ENCODE measurements at places on chromosomes 2 and 18.

DNA sequence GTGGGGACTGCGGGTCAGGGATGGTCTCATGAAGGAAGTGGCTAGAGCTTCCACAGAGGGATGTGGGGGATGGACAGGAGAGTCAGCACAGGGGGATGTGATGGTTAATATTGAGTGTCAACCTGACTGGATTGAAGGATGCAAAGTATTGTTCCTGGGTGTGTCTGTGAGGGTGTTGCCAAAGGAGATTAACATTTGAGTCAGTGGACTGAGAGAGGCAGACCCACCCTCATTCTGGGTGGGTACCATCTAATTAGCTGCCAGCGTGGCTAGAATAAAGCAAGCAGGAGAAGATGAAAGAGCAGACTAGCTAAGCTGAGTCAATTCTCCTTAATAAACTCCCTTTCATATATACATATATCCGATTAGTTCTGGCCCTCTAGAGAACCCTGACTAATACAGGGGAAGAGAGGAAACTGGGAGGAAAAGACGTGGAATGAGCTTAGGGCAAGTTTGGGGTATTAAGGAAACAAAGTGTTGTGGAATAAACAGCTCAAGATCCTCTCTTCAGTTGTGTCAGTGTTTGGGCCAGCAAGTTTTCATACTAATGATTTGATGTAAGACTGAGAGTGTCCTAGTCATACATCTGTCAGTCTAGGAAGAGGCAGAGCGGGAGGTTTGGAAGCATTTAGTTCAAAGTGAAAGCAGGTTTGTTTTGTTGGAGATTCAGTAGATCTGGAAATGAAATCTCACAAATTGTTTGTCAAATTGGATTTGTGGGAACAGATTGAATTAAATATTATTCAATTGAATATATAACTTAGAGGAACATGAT lies 135.2 kb upstream of the NT5C1B start:
- DNase-seq, result no peak

DNA sequence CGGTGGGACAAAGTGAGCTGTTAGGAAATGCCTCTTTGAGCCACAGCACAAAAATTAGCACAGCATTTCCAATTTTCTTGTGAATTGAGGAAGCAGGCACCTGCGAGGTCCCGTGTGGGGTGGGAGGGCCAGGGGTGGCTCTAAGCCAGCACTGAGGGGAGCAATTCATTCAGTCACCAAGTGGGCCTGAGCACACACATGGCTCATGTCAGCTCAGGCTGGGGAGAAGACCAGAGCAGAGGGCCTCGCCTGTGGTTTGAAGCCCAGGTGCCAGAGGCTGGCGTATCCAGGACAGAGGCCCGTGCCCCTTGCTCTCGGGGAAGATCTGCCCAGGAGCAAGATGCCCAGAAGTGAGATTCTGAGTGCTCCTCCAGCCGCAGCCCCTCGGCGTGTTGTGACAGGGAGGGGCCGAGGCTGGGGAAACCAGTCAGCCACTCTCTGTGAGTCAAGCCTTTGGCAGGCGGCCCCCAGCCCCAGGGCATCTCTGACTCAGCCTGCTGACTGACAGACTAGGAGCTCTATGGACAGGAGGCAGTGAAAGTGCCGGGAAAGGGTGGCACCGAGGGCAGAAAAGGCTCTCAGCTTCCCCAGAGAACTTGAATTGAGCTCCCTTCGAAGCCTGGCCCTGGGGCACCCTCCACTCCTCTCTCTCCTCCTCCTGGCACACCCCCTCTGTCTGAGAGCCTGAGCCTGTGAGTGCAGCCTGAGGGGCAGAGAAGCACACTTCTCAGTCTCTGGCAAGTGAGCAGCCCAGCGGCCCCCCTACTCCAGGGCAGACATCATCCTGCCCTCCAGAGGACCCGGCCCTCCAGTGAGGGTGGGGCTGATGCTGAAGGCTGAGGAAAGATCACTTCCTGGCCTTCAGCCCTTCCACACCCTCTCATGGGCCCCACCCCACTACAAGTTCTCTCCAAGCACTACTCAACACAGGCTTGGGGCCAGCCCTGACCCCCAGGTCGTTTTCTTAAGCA lies 32.3 kb downstream of the CYP26B1 start:
- no peak for DNase-seq

DNA sequence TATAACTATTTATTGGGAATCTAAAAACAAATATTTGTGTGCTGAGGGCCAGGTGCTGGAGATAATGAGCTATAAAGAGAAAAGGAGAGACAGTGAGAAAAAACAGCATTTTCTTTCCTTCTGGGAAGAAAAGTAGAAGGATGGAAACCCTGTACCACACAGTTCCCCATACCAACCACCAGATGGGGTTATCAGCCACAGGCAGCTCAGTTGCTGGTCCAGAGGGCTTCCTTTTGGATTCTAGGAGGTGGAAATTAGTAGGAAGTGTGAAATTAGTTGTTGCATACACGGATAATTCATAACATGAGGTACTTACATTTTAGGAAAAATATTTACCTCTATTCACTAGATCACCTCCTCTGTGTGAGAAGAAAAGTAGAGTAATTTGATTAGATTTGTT lies 237.0 kb upstream of the FOSL2 start:
- DNase-seq, result no peak

DNA sequence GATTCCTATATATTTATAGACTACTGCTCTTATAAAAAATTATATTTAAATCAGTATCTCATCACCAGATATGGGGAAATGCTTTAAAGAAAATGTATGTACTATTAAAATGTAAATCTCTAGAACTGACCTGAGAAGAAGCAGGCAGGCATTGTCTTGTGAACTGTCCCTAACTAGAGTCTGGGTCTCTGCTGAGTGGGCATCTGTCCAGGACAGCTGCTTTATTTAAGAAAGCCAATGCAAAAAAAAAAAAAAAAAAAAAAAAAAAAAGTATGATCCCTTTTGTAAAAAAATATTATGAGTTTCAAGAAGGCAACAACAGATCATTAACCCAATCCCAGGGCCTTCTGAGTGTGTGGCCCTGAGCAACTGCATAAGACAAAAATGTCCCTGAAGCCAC lies 66.0 kb downstream of the PAX3 start:
- DNase-seq, result no peak

- peak; percentile 18 for DNase-seq
These were observed 119.3 kb upstream of the ZSWIM2 start for GRCh38 chr2:186968277-186968676.

DNA sequence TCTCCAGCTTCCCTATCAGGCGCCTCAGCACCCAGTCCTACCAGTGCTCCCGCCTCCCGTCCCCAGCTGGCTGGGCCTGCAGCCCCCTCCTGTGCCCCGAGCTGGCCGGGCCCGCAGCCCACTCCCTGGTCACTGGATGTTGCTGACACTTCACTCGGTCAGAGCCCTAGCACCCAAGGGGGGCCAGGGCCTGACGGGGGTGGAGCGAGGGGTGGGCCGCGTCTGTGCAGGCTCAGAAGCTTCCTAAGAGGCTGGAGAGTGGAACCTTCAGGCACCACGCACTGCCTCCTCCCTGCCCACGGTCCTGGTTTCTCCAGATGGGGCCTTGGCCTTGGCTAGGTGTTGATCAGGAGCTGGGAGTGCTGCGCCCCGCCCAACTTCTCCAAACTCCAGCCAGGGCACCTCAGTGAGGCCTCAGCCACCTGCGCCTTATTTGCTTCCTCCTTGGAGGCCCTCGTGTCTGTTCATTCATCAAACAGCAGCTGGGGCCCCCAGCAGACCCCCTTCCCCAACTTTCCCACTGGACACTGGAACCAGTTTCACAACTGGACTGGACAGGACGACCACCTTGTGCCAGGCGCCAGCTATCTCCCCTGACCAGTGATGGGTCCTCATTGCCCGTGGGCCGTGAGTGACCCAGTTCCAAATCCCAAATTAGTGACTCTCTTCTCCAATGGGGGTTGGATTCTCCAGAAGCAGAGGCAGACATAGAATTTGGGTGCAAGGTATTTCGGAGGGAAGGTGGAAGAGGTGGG lies 16.7 kb downstream of the CAPN10 start:
- no peak for DNase-seq

GRCh38 chr18:9217743-9218451 lies 81.3 kb downstream of the ANKRD12 start:
- DNase-seq, result no peak

GRCh38 chr2:164705412-164706167 lies 84.3 kb upstream of the GRB14 start:
- DNase-seq, result no peak

- DNase-seq, result no peak
These were observed 186.1 kb downstream of the CTIF start for GRCh38 chr18:48724939-48725338.

- DNase-seq, result no peak
These were observed 60.4 kb upstream of the SLC8A1 start for GRCh38 chr2:40512256-40512655.

DNA sequence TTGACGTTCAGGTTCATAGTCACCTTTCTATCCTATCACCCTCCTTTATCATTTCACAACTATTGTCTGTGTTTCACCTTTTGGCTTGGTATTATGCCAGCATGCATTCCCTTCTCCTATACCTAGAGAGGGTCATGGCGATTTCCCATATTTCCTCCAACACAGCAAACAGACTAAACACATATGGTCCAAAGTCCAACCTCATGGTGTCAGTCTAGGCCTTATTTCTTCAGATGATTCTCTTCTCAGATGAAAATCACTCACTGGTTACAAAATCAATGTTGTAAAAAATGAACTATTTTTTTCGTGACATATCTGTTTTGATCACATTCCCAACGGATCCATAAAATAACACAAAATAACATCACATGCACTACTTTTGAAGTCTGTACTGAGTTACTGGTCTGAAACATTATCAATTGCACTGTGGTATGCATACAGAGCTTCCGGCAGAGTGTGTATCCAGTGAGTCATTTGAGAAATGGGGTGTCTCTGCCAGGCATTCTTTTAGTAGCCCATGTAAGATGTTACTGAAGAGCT lies 204.8 kb upstream of the GALNT5 start:
- no peak for DNase-seq

- no peak for DNase-seq
These were observed 131.1 kb downstream of the RBMS1 start for GRCh38 chr2:160362541-160362940.

- peak; percentile 58 for DNase-seq
These were observed 17.0 kb upstream of the CD8A start for GRCh38 chr2:86807468-86808275.

GRCh38 chr2:132720393-132720792 lies 50.4 kb upstream of the LYPD1 start:
- DNase-seq, result no peak

GRCh38 chr18:36328916-36329315 lies 31.4 kb downstream of the FHOD3 start:
- DNase-seq, result no peak

GRCh38 chr18:56937874-56938430 lies 208.9 kb upstream of the BOD1L2 start:
- DNase-seq, result no peak

DNA sequence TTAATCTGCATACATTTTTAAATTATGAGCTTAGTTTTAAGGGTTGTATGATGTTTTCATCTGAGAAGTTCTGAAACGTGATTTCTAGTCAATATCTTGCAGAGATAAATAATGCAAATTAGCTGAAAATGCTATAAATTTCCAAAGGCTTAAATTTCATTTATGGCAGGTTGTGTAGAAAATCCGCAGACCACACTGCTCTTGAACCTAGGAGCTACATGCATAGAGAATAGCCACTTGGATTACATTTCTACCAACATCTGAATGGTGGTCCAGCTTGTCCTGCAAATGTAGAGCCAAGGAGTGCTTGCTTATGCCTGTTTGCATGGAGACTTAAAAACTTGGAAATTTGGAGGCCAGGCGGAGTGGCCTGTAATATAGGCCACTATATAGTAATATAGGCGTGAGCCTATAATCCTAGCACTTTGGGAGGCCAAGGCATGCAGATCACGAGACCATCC lies 6.8 kb downstream of the MAT2A start:
- no peak for DNase-seq

DNA sequence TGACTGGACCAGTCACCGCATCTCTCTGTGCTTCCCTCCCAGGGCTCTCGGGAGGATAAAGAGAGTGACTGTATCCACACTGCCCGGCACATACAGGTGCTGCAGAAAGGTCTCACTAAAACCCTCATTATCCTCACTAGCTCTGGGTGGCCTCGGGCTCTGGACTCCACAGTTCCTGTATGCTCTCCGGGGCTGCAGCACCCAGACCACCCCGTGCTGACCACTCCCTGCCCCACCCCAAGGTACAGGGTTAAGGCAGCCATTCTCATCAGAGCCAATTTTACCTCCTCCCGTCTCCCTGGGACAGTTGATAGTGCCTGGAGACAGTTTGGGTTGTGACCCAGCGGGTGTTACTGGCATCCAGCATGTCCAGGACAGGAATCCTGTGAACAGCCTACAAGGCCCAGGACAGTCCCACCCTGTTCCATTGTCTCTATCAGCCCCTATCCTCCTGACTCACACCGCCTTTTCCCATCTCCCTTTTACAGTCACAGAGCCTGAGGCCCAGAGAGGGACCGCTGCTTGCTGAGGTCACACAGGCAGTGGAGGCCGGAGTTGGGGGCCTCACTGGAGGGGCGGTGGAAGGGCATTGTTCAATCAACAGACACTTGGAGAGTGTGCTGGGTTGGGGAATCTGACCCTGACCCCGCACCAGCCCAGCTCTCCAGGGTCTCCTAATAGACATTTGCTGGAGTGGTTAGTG lies 1.7 kb downstream of the ZAP70 start:
- DNase-seq, result no peak

GRCh38 chr2:224555823-224556366 lies 29.3 kb downstream of the CUL3 start:
- DNase-seq, result no peak

GRCh38 chr18:46609048-46609447 lies 48.0 kb downstream of the LOXHD1 start:
- DNase-seq, result no peak

DNA sequence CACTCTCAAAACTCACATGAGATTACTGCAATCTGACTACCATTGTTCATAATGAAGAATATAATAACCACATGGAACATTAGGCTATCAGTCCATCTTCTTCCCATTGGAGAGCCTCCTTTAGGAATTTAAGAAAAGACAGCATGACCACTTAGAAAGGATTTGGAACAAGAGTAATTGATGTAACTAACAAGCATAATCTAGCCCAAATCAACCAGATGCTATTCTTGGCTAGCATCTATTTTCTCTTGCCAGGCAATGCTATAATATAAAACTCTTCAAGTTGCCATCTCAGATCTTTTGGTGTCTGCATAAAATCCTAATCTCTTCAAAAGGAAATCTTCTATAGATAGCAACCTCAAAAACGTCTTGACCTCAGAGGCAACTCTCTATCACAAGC lies 152.0 kb upstream of the REG3G start:
- no peak for DNase-seq

GRCh38 chr2:206942592-206943478 lies 3.5 kb downstream of the CPO start:
- no peak for DNase-seq

DNA sequence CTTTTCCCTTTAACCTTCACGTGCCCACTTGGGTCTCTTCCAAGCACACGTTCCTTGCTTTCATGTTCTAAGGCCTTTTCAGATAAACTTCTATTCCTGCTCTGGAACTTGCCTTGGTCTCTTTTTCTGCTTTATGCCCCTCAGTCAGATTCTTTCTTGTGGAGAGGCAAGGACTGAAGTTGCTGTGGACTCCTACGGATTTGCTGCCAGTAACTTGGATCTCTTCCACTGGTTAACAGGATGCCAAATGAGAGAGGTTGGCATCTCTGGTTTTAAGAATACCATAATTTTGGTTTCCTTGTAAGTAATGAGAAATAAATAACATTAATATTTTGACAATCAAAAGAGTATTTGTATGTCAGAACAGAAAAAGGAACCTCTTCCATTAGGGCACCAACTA lies 33.0 kb downstream of the COMMD1 start:
- DNase-seq, result no peak
